Posterior cingulate gyrus (tissue), 11 donors: ENCODE measurements at places on chromosomes 1 and 21.

- no peak for DNase-seq
These were observed 4.2 kb downstream of the ADORA3 start for GRCh38 chr1:111499026-111499785.

GRCh38 chr1:156492591-156493080, 7.9 kb downstream of the MEF2D start:
- peak; percentile 80 for DNase-seq

GRCh38 chr1:221663321-221663720, 78.6 kb downstream of the DUSP10 start:
- no peak for DNase-seq

DNA sequence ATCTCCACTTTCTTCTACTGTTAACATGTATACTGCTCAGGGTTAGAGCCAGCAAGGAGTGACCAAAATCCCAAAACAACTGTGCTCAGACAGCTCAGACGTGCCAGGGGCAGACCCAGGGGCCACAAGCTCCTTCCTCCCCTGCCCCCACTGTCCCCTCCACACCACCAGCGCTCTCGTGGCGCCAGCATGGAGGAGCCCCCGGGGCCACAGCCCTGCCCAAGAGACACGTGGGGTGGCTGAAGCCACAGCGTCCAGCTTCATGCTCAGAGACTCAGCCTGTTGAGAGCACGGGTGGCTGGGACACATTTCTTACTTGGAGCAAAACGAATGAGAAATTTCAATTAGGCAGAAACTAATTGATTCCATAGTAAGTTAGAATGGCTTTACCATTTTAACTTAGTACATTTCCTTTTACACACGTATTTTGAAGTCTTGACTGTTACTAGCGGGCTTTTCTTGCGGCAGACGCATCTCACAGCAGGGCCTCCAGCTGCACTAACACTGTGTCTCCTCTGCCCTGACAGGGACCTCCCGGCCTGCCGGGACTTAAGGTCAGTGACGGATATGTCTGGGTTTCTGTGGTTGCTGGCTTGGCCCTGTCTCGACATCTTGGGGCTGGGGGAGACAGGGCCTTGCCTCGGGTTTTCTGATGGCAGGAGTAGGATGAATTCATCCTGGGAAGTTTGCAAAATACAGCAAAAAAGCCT, 54.2 kb downstream of the SLC19A1 start:
- DNase-seq, result no peak

DNA sequence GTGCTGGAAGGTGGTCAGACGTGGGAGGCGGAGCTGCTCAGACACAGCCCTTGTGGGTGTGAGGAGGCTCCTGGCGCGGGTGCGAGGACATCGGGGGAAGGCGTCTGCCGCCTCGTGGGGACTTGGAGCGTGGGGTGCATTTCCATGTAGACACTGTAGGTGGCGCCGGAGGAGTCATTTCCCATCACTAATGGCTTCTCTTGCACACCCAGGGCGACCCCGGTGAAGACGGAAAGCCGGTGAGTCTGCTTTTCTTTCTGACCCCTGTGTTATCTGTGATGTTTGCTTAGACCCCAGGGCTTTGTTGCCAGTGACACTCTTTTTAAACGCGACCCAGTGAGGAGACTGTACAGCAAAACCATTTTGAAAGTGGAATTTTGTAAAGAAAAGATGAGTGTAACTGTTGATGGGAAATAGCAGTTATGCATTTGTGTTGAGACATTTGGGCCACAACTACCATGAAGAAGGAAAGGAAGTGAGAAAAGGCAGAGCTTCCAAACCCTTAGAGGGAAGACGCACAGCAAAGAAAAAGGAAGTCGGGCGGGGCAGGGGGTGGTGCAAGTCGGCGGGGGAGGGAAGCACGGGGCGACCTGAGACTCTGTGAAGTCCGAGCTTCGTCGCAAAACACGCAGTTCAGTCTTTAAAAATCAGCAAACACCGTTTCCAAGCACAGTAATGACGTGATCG, 64.0 kb downstream of the SLC19A1 start:
- DNase-seq, result peak; percentile 72

DNA sequence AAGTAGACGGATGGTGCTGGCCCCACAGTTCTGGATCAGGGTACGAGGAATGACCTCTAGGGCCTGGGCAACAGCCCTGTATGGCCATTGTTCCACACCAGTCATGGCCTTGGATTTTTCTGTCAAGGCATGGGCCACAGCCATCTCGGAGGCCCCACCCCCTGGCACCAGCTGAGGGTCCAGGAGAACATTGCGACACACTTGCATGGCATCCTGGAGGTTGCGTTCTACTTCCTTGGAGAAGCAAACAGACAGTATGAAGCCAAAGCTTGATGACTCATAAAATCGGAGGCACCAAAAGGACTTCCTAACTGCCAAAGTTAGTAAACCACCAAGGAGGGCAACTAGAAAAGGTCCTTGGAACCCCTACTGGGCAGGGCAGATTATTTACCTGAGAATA, 11.9 kb upstream of the VHLL start:
- no peak for DNase-seq

DNA sequence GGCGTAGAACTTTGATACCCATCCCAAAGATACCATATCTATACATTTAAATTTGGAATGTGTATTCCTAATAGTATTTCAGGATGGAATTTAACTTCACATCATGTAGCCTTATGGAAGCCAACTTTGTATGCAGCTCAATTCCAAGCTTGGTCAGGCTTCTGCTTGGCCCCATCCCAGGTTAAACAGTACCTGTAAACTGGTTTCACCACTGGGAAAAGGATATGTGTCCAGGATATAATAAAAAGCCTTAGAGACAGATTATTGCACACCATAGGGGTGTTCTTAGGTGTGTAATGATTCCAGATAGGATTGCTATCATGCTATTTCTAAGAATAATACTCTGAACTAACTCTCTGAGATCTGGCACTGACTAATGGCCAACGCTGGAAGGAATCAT, 28.1 kb downstream of the ADAM30 start:
- no peak for DNase-seq

GRCh38 chr1:39130325-39130724, 74.2 kb upstream of the MACF1 start:
- no peak for DNase-seq

- no peak for DNase-seq
These were observed 52.6 kb downstream of the RPS6KC1 start for GRCh38 chr1:213103377-213104306.

- no peak for DNase-seq
These were observed 385.4 kb upstream of the VAMP3 start for GRCh38 chr1:7385471-7386225.

DNA sequence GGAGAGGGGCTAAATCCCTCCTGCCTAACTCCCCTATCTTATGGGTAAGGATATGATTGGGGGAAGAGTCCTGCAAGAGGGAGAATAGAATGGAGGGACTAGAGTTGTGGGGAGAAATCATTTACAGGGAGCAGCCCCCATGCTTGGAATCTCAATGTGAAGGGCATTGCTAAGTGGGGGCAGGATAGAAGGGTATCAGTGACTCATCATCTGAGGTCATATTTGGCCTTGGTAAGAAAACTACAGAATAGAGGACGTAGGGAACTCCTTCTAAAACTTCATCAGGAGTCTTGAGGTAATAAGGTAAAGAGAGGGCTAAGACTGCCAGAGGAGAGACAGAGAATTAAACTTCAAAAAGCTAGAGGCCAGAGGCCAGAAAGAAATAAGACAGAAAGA, 487 bp downstream of the HJV start:
- DNase-seq, result no peak

GRCh38 chr1:70462611-70463010, 51.5 kb downstream of the CTH start:
- DNase-seq, result no peak

GRCh38 chr1:17757426-17757825, 2.3 kb downstream of the ACTL8 start:
- no peak for DNase-seq

GRCh38 chr1:220032911-220033310, 13.4 kb downstream of the EPRS1 start:
- DNase-seq, result no peak

DNA sequence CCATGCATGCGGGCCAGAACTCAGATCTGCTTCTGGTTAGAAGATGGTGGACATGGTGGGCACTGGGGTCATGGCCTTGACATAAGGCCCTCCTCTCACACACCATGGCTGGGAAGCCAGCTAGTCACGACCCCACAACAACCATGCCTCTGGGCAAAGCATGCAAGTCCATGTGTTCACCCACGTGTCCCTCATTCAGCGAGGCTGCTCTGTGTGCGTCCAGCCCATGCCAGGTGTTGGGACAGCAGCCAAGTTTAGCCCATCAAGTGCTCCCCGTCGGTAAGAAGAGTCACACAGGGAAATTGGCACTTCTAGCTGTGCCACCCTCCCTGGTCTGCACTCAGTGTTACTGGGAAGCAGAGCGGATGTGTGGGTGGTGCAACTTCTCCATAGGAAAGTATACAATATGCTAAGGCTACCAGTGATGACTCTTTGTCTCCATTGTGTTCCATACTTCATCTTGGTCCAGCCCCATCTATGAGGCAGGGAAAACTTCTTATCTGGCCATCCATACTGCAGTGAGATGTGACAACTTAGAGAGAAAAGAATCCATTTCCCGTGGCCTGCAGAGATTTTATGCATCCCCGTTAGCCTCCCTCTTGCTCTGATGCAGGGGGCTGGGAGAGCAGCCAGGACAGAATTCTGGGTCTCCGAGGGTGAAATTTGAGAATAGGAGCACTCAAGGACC, 198.0 kb downstream of the GRIK3 start:
- peak; percentile 34 for DNase-seq
